ENCODE measurements at places on chromosomes 1 and 21.

DNA sequence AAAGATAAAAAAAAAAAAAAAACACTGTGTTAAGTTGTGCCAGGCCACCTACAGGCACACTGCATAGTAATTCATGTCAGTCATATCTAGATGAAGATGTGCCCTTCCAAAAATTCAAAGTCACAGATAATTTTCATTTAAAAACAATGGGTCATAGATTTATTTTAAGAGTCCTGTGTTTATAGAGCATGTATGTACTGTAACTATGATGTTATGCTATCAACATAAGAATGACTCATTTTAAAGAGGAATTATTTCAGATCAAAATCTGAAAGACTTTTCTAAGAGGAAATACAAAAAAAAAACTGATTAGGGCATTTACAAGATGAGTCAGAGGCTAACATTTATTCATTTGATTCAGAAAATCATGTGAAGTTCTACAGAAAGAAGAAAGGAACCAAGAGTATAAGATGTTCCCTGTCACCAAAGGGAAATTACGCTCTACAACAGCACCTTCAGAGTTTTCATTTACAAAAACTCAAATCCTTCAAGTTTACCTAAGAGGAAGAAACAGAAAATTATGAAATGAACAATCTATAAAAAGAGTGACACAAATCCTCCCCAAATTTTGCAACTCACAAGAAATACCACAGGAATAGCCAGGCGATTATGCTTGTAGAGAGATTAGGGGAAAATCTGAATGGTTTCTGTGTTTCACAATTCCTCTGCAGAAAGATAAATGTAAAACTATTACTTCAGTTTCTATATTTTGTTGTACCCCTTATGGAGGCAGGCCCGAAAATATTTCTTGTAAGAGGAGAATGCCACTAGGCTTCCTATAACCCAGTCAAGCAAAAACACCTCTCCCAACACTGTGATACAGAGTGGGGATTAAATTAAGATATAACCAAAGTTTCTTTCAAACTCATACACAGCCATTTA, 13.8 kb downstream of the TP53BP2 start:
- no peak for DNase-seq

DNA sequence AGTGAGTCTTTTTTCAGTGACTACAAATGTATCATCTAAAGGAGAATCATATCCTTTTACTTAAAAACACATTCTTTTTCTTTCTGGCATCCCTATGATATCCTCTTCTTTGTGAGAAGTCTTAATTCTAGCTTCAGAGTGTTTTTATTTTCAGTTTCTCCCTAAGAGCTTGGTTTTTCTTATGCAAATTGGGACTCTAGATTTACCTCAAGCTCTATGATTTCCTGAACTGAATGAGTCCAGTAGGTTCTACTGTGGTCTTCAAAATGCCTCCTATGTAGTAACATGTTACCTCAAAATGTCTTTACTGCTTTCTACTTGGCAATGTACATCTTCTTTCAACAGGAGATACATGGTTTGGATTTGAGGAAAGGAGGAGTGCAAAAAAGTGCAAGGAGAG, 148.2 kb upstream of the C21orf91 start:
- no peak for DNase-seq

DNA sequence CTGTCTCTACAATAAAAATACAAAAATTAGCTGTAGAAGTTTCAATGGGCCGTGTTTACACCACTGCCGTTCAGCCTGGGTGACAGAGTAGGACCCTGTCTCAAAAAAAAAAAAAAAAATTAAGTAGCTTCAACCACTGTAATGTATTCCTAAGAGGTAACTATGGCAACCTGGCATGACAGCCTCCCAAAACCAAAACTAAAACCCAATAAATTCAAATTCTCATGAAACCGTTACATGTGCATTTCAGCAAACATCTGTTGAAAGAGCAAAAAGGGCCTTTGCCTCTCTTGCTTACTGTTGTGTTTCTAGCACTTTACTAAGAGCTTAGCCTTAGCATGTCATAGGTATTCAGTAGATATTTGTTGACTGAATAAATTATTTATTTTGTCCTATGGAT, 33.5 kb downstream of the ODR4 start:
- DNase-seq: no peak

- DNase-seq: no peak
These were observed 40.9 kb downstream of the PTAFR start for GRCh38 chr1:28135371-28136168.

GRCh38 chr1:34176830-34177603, at the start of gene C1orf94:
Gene C1orf94, plus strand, starts transcription at chr1:34176907. Its CDS starts 883 bp downstream, at chr1:34177790.
- DNase-seq: no peak

DNA sequence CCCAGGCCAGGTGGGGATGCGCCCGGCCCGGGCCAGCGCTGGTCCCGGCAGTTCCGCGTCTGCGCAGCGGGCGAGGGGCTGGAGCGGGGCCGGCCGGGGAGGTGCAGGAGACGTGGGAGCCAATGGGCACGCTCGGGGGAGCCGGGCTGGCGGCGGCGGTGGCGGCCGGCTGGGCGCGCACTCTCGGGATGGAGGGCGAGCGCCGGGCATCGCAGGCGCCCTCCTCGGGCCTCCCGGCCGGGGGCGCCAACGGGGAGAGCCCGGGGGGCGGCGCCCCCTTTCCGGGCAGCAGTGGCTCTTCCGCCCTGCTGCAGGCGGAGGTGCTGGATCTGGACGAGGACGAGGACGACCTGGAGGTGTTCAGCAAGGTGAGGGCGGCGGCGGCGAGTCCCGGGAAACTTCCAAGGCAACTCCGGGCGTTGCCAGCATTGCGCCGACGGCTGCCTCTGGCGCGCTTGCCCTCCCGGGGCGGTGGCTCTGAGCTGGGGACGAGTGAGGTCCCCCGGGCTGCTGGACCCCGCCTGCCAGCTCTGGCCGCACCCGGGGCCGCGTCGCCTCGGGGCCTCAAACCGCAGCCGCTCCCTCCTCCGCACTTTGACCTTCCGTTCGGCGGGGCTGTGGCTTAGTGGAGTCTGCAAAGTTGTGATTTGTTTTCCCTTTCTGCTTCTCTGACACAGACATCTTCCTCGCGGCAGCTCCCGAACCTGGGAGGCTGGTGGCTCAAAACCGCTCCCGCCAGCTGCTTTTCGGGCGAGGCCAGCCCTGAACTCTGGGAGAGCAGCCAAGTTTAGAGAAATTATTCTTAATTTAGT, at the start of gene SNX7:
Gene SNX7, plus strand, starts transcription at position 178 of the 812 bp plus-strand sequence. Its CDS starts 11 bp downstream, at position 189.
- no peak for DNase-seq

DNA sequence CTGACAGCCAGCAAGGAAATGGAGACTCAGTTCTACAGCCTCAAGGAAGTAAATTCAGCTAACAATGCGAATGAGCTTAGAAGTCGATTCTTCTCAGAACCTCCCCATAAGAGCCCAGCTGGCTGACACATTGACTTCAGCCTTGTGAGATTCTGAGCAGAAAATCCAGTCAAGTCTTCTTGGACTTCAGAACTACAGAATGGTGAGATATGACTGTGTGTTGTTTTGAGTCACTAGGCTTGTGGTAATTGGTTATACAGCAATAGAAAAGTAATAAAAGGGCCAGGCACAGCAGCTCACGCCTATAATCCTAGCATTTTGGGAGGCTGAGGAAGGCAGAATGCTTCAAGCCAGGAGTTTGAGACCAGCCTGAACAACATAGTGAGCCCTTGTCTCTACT, 161.8 kb upstream of the IVNS1ABP start:
- no peak for DNase-seq

DNA sequence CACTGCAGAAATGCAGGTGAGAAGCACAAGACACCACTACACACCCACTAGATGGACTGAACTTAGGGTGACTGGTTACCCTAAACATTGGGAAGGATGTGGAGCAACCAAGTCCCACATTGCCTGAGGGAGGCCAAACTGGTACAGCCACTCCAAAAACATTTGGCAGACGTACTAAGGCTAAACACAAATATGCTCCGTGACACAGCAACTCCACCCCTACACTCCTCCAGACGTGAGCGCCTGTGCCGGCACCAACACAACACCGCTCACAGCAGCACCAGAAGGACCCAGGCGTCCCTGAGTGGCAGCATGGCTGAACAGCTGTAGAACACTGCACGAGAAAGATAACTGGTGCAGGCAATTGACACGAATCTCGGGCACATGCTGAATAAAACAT, 14.7 kb downstream of the PTTG1IP start:
- no peak for DNase-seq

DNA sequence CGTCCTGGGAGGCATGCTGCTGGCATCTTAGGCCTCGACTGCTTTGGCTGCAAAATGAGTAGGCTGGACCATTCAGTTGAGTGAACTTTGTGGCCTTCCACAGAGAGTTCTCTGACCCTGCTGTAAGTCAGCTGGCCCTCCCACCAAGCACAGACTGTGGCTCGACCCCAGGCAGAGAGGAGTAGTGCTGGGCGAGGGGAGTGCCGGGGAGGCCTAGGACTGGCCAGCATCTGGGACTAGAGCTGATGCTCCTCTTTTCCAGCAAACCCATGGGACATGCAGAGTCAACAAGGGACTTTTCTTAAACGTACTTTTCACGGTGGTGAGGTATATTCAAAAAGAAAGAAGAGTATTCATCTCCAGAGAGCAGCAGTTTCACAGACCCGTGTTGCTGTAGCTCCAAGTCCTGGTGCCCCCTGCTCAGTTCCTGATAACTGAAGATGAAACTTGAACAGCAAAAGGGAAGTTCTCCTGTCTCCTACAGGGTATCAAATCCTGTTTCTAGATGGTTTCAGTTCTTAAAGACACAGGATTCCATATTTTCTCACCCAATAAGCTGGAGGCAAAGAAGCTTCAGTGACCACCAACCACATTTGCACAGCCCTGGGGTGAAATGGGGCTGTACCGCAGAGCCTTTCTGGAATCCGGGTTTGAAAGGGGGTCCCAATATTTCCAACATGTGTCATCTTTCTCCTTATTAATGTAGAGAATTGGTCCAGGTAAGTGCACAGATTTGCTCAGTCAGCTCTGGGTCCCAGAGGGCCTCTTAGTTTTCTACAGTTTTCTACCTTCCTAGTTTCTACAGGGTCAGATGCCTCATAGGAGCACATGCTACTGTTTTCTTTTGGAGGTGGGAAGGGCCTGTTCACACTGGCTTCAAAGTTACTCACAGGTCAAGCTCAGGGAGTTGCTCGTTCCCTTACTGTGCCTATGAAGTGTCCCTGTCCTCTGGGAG, 20.9 kb downstream of the BATF3 start:
- no peak for DNase-seq

- DNase-seq: no peak
These were observed 81.0 kb upstream of the ZBTB18 start for GRCh38 chr1:243970077-243970476.

DNA sequence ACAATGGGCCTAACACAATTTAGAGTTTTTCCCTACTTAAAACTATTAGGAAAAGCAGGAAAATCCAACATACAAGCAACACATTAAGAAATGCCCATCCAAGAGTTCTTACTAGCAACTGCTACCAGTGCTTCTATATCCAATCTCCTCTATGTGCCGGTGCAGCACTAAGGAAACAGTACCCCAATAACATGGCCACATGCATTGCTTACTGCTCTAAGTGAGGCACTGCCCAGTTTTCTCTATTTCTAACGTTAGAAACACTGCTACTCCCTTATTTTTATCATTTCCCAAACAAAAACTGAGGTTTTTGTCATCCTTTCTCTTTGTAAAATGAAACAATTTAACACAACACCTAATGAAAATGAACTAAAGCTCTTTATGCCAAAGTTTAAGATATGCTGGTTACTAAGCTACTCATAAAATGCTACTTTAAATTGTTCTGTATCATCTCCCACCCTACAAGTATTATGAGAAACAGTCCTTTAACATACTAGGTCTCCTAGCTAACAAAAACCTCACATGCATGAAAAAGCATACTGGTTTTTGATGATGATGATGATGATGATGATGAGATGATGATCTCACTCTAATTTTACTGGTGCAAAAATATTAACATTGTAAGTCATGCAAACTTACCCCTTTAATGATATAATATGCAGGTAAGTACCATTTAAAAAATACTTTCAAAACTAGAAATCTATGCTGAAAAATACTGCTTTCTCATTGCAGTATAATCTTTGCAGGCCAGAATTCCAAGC, 90.7 kb upstream of the TTC39A start:
- DNase-seq: no peak

DNA sequence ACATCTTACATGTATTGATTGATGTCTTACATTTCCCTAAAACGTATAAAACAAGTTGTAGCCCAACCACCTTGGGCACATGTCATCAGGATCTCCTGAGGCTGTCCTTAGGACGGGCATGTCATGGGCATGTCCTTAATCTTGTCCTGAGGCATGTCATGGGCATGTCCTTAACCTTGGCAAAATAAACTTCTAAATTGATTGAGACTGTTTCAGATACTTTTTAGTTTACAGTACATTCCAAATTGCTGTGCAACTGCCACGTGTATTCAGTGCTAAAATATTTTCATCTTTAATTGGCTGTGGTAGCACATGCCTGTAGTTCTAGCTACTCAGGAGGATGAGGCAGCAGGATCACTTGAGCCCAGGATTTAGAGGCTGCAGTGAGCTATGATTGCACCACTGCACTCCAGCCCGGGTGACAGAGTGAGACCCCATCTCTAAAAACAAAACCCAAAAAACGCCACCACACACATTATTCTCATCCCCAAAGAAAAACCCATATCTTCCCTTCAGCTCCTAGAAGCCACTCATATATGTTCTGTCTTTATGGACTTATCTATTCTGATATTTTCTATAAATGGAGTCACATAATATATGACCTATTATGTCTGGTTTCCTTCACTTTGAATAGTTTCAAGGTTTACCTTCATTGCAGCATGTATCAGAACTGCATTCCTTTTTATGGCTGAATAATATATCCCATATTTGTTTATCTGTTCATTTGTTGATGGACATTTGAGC, 96.0 kb upstream of the BTG3 start:
- no peak for DNase-seq

- DNase-seq: no peak
These were observed 112.0 kb downstream of the UBE2U start for GRCh38 chr1:64315402-64315801.

GRCh38 chr1:100721526-100722207, 2.1 kb downstream of the VCAM1 start:
- DNase-seq: no peak

- DNase-seq: no peak
These were observed 43.1 kb downstream of the AGPAT3 start for GRCh38 chr21:43908167-43908566.

GRCh38 chr1:31580891-31581603, 4.7 kb downstream of the TINAGL1 start:
- no peak for DNase-seq

GRCh38 chr1:190597294-190597693, 119.6 kb upstream of the BRINP3 start:
- no peak for DNase-seq

- peak; percentile 54 for DNase-seq
These were observed 62.9 kb downstream of the MDM4 start for GRCh38 chr1:204578867-204579664.

GRCh38 chr1:178629252-178630154, 95.5 kb upstream of the RALGPS2 start:
- no peak for DNase-seq

Measured in activated T-helper 2 cell treated with anti-CD3 and anti-CD28 coated beads, Interferon-gamma antibody, Interleukin-2, Interleukin-4, amounts not matched to agents 10 μg/mL and 5 μg/mL and 100 μg/mL, durations not matched to agents 14 hours and 24 hours and 36 hours (primary cell).